A549 (cell line): ENCODE measurements at places on chromosomes 12 and 14.

GRCh38 chr12:50201987-50202521 lies 34.9 kb upstream of the CERS5 start:
- DNase-seq, result peak; percentile 53

DNA sequence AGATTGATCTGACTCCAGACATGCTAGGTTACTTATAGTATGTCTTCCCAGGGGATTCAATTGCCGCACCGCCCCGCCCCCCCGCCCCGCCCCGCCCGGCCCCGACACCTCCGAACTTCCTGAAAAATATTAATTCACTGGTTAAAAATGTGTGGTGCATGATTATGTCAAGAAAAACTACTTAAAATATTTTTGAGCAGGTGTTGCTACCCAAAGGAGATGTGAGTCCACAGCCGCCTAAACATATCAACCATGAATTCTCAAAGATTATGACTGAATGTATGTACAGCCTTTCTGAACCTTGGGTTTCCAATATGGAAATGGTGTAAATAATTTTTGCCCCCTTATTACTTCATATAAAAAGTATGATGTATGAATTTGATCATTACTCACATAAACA lies 2.7 kb upstream of the RIMKLB start:
- no peak for DNase-seq

- no peak for DNase-seq
Measured at GRCh38 chr12:1590221-1590979, 4.0 kb downstream of the FBXL14 start.

DNA sequence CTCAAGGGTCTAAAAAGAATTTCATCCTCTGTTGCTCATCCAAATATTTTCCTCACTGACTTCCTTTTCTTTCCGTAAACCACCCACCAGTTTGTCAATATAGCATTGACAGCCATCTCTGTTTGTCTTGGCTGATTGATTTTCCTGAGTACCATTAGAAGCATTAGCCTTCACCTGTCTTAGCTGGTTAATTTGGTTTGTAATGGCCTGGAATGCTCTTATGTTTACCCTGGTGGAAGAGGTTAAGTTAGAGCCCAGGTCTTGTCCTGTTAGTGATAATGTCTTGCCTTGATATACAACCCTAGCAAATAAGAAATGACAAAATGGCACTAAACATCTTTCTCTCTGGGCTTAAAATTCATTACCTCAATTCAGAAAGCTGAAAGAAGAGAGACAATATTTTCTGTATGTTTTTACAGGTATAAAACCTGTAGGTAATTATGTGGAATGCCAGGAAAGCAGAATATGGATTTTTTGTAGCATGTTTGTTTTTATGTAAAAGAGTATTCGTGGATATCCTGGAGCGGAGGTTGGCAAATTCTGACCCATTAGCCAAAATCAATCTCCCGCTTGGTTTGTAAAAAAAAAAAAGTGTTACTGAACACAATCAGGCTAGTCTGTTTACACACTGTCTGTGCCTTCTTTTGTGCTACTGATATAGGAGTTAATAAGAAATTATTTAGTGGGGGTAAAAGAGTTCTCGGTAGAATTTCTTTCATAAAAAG lies 224.4 kb upstream of the DAAM1 start:
- DNase-seq, result no peak

- no peak for DNase-seq
Measured at GRCh38 chr12:50569876-50570275, 65.1 kb downstream of the DIP2B start.

- DNase-seq, result no peak
Measured at GRCh38 chr14:61168141-61168540, 113.0 kb downstream of the TMEM30B start.

DNA sequence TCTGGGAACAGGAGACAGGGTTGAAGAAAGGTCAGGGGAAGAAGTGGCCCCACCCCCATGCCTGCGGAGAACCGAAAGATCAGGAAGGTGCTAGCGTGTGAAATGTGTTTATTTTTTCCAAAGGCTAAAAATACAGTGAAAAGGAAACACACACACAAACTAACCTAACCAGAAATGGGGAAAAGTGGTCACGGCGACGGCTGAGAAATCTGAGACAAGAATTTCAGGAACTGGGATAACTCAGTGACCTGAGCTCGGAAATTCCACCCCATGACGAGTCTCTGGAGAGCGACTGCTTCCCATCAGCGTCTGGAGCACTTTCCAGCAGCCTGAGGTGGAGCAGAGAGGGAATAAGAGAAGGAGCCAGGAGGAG lies 16.6 kb upstream of the RND1 start:
- DNase-seq, result no peak

DNA sequence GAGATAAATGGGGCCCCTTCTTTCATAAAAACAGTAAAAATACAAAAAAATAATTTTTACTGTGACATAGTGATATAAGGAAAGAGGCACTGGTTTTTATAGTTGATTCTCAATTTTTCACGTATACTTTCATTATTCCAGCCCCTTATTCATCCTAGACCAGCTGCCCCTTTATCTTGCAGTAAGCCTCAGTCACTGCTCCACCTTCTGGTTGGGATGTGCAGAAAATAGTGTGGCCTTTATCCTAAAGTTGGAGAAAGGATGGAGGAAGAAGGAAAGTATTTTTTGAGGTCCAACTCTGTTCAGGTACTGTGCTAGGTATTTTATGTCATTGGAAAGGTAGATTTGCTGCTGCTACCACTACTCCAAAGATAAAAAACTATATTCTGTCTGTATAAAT lies 172.7 kb downstream of the ANO6 start:
- peak; percentile 51 for DNase-seq
